ENCODE measurements at places on chromosomes 4 and X.

- peak; percentile 22 for DNase-seq
Measured at GRCh38 chr4:30386266-30386895, 333.8 kb upstream of the PCDH7 start.

DNA sequence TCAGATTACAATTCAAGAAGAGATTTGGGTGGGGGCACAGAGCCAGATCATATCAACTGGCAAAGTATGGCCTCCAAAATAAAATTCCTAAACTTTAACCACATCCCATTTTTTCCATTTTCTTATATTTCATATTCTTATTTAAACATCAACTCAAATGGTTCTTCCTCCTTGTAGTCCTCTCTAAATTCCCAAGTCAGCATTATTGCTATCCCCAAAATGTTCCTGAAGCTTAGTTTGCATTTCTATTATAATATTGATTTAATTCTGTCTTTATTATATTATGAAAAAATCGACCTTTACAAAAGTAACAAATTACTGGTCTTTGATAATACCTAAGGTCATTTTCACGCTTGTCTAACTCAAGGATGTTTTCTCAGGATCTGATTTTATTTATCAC lies 67.5 kb downstream of the NPY1R start:
- DNase-seq: no peak

GRCh38 chrX:116462822-116463221 lies at the start of gene CT83:
Gene CT83, minus strand, starts transcription at chrX:116462976. Its CDS starts 120 bp downstream, at chrX:116462856.
- no peak for DNase-seq

- DNase-seq: no peak
Measured at GRCh38 chr4:131427000-131427399, 1722.1 kb upstream of the PCDH10 start.

- no peak for DNase-seq
Measured at GRCh38 chr4:16124232-16124631, 40.4 kb upstream of the PROM1 start.

- DNase-seq: no peak
Measured at GRCh38 chr4:100895556-100896197, 377.9 kb upstream of the EMCN start.

DNA sequence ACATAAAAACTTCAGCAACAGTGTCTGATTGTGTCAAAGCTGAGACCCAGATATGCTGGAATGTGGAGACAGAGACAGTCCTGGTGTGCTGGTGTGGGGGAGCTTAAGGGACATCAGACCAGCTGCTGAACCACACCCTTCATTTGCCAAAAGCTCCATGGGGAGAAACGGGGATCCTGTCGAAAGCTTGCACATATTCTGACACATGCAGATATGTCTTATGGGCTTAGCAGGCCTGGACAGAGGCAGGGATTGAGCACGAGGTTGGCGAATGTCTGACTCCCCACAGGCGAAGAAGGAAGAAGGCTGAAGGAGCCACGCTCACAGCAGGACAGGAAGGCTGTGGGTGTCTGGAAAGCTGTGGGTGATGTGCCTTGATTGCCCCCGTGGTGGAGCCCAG lies 72.1 kb upstream of the ACSL1 start:
- DNase-seq: no peak

- no peak for DNase-seq
Measured at GRCh38 chrX:40008791-40009461, 88.8 kb downstream of the BCOR start.

DNA sequence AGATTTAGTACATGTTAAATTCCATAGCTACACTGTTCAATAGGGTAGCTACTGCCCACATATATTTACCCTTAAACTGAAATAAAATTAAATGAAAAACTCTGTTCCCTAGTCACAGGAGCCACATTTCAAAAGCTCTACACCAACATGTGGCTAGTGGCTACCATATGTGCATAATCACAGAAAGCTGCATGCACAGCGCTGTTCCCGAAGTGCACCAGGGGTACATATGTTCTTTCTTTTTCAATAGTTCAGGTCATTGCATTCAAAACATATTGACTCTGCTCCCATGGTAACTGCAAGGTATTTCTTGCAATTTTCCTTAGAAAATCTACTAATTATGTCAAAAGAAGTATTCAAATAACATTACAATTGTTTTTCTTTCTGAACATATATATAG lies 591.2 kb downstream of the PDHA2 start:
- no peak for DNase-seq

DNA sequence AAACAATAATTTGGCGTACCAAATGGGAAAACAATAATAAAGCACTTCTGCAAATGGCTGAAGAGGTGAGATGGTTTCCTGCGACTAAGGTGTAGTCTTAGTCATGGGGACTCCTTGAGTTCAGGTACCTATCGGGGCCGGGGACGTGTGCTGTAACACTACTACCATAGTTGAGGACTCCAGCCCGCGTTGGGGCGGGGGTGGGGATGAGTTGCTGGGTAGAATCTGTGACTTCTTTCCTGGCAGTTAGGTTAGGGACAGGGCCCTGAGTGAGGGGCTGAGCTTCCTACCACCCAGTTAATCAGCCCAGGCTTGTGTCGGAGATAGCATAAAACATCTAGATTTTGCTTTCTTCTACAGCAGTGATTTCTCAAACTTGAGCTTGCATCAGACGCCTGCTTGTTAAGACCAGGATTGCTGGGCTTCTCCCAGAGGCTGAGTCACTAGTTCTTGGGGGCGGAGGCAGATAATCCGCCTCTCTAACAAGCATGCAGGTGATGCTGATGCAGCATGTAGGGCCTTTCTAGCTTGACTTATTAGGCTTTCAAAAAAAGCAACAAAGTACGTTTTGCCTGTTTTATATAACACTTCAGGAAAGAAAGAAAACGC lies 30.2 kb downstream of the RBBP7 start:
- DNase-seq: peak; percentile 70

DNA sequence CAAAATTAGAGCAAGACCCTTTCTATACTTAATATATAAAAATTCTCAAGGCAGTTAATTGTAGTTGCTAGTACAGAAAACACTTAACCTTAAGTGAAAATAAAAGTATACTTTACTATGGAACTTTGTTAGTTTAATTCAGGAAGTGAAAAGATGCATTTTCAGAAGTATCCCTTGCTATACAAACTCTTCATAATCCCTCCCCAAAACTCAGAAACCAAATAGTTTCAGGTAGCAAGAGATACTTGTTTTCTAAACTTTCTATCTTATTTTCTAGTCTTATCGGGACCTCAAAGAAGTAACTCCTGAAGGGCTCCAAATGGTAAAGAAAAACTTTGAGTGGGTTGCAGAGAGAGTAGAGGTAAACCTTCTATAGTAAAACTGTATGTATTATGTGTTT lies 14.3 kb downstream of the PAICS start:
- DNase-seq: no peak

- no peak for DNase-seq
Measured at GRCh38 chr4:83040269-83040668, 5.3 kb downstream of the COPS4 start.

- no peak for DNase-seq
Measured at GRCh38 chrX:63746278-63746677, 38.7 kb downstream of the ARHGEF9 start.

DNA sequence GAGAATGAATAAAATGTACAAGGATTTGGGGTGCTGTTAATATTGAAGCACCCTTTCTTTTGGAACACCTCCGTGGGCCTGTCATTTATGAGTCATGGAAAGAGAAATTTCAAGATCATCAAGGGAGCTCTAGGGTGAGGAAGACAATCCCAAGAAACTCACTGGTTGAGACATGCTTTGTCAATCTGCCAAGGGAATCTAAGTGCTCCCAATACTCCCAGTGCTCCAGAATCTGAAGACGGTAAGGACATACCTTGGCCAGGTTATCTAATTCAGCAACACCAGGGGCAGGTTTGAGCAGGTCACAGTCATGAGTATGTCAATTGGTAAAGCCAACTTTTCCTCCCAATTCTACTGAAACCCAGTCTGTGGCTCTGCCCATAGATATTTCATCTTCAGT lies 556.4 kb upstream of the CPEB2 start:
- DNase-seq: no peak

GRCh38 chr4:117515921-117516320 lies 430.5 kb upstream of the TRAM1L1 start:
- DNase-seq: no peak

- no peak for DNase-seq
Measured at GRCh38 chr4:1718095-1718850, 2.9 kb downstream of the TMEM129 start.

GRCh38 chrX:118760025-118760424 lies 32.6 kb downstream of the IL13RA1 start:
- no peak for DNase-seq

- DNase-seq: peak; percentile 48
Measured at GRCh38 chr4:7933651-7934510, 5.8 kb downstream of the AFAP1 start.

DNA sequence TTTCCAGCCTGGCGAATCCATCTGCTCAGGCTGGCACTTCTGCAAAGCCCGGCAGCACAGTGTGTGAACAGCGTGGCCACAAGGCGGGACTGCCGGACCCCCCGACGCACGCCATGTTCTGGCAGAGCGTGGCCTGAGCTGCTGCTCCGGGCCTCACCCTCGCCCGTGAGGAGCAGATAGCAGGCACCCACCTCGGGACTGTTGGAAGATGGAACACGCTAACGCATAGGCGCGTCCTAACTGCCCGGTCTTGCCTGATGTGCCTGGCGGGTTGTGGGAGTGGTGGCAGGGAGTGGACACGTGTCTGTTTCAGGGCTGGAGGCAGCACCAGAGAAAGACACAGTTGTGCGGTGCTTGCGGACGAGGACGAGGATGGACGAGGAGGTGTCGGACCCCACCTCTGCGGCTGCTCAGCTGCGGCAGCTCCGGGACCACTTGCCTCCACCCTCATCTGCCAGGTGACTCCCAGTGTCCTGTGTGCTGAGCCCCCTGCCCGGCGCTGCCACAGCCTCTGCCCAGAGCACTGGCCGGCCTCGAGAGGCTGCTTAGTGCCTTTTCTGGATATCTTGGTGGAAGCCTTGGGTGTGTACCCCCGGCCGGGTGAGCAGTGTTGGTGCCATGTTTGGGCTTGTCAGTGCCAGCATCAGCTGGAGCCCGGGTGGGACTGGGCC lies 28.2 kb downstream of the UVSSA start:
- no peak for DNase-seq

- no peak for DNase-seq
Measured at GRCh38 chrX:114097427-114097826, 486.5 kb upstream of the HTR2C start.

- DNase-seq: peak; percentile 9
Measured at GRCh38 chrX:141732031-141732430, 33.5 kb upstream of the SPANXD start.

GRCh38 chrX:18353931-18354368 lies 538 bp downstream of the SCML2 start:
- no peak for DNase-seq
